ENCODE measurements at places on chromosomes 7 and 10.

DNA sequence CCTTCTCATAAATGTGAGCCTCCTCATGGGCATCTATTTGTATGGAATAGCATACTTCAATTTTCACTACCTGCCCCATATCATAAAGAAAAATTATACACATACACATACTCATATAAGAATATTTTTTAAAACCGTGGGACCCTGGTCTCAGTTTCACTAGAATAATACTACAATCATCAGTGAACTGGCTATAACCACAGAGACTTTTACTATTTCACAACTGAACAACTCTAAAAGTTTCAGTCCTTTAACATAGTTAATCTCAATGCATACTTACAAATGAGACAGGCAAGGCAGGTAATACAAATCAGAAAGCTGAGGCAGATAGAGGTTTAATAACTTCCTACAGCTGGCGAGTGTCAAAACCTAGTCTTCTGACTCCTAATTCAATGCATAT, 83.1 kb downstream of the LRRN3 start:
- no peak for DNase-seq

- DNase-seq, result no peak
Measured at GRCh38 chr10:20237586-20237985, 421.4 kb downstream of the PLXDC2 start.

- DNase-seq, result no peak
Measured at GRCh38 chr7:15831606-15832005, 145.1 kb upstream of the MEOX2 start.

GRCh38 chr10:124996127-124996853, 54.4 kb downstream of the ZRANB1 start:
- DNase-seq, result no peak

DNA sequence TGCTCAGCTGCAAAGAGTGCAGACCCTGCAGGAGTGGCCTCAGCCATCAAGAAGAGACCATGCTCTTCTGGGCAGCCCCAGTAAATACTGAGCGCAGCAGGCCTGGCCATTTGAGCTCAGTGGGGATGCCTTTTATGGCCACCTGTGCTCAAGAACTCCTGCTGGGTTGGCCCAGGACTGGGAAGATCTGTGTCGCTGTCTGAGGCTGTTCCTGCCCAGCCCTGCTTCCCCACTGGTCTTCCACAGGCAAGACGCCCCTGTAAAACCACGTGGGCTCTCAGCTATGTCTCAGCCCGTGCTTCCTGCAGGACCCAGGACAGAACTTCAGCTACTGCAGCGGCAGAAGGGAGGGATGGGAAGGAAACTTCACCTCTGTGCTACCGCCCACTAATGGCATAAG, 10.5 kb upstream of the PPIF start:
- DNase-seq, result no peak

DNA sequence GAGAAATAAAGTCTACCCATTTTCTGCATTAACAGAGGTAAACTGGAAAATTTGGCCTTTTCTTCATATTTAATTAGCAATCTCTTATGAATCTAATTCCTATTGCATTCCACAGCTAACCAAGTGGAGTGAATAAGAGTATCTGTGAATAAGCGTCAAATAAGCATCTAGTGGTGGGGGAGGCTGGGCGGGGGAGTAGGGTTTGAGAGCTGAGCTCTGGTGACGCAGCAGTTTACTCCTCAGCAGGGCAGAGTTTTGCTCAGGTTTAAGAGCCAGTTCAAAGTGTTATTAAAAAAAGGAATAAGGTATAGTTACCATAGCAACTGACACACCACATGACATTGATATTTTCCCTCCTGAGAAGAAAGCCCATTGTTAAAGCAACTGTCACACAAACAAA, 1346.8 kb upstream of the CELF2 start:
- DNase-seq, result no peak

- DNase-seq, result no peak
Measured at GRCh38 chr7:34851431-34851830, 185.9 kb downstream of the DPY19L1 start.

DNA sequence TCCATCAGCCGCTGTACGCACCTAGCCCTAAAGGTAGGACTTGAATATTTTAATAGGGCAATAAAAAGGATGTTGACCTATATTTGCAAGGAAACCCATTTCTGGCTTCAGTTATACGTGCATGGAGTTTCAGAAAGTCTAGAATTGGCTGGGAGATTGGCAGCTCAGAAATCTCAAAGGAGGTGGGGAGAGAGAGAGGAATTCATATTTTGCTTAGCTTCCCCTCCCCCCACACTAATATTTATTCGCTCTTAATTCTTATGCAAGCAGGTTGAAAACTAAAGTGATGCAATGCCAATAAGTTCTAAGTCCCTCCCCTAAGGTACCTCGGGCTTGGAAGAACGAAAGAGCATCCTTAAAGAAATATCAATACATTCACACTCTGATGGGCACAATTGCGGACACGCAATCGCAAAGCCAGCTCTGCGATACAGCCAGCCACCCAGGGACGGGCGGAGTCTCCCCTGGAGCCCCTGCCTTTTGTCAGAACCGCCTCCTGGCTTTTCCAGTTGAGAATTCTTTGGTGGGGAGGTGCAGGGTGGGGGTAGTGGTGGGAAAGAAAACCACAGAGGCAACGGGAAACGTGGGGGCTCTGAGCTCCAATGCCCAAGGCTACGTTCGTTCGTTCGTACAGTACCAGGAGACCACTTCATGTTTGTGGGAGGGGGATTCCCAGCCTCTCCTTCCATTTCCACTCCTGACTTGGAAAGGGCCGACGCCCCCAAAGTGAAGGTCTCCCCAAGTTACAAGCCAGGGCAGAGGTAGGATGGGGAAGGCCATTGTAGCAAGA, 1.3 kb downstream of the SHH start:
- DNase-seq, result no peak

DNA sequence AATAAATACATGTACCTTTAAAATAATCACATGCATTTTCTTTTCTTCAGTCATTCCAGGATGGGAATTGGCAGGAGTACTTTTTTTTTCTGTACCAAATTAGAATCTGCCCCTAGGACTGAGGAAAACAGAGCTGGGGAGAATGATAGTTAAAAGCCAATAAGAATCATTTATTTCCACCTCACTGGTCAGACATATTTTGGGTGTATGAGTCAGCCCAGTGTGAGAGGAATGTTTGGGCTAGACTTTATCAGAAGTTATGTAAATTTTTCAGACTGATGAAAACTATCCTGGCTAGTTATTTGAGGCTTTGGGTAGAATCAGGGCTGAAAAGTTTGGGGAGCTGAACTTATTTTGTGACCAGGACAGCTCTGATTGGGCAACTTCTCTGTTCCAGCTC, 303.1 kb upstream of the NPSR1 start:
- no peak for DNase-seq

Data from activated naive CD4-positive, alpha-beta T cell treated with anti-CD3 and anti-CD28 coated beads, Interleukin-2, amount 50 U/mL, for 16 hours (primary cell).